Vagina (tissue), 2 donors: ENCODE measurements at places on chromosomes 6 and 20. TPM values are rescaled to one million over a fixed set of nuclear protein-coding genes. Genes with fewer than 3 reads are reported as not detected.

Gene TRIM15
- total RNA-seq = not detected

Gene RRAGD
- total RNA-seq = 6.4 TPM

GRCh38 chr20:32285621-32286371, 8.3 kb downstream of the KIF3B start:
- no peak for DNase-seq

GRCh38 chr6:155121294-155121693, 126.2 kb downstream of the TIAM2 start:
- no peak for DNase-seq

GRCh38 chr6:146598772-146599405, at the start of gene ADGB:
TSS of gene ADGB (plus strand) at chr6:146598972. CDS start at chr6:146599041, 69 bp downstream.
- no peak for DNase-seq

- no peak for DNase-seq
Observed at GRCh38 chr20:54132612-54133433, 41.0 kb downstream of the CYP24A1 start.
